Stimulated activated CD8-positive, alpha-beta memory T cell treated with anti-CD3 and anti-CD28 coated beads, Interleukin-15, amount 100 ng/mL, for 4 hours (primary cell): ENCODE measurements at places on chromosomes 4 and X.

DNA sequence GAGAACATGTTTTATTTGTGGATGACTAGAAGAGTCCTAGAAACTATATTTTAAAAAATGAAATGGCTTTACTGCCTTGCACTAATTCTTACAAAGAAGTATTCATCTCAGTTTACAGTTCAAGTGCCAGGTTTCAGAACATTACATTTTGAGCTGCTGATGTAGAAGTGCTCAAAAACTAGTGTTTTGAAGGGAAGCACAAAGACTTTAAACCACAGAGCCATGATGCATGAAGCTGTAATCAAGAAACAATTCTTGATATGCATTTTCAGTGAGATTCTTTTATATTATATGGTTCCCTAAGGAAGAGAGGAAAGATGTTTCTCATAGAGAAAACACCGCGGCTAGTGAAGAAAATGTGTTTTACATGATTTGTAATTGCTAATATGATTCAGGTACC lies 1163.0 kb downstream of the RAPGEF2 start:
- no peak for DNase-seq

- no peak for DNase-seq
Observed at GRCh38 chr4:38678078-38678477, 14.1 kb downstream of the KLF3 start.

DNA sequence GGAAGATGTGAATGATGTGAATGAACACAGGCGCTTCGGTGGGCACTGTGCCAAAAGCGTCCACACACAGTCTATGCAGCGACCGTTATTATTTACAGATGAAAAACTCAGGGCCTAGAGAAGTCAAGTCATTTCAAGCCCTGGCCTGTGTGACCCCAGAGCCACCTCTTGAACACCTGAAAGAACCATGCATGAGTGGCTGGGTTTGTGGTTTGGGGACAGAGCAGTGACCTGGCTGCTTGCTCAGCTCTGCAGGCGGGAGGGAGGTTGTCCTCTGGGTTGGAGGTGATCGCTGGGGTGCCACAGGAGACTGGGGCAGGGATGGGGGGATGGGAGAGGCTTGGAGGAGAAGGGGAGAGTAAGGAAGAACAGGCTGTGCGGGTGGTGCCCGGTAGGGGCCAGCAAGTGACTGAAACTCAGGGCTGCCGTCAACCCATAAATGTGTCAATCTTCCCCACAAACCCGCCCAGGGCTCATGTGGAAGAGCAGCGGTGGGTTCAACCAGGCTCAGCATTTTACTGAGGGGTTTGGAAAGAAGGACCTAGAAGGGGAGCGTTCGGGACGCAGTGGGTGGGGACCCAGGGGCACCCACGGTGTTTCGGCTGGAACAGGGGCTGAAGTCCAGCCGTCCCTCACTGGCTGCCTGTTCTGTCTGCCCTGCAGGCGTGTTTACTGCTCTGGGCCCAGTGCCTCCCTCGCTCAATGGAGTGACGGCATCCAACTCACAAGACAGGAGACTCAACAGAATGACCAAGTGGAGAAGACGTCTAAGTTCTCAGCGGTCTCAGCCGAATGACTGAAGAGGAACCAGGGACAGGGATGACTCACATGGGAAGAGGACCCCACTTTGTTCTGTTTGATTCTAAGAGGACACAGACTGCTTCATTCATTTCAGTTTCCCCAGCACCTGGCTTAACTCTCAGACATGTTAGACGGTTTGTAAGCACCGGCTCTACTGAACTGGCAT lies 167.8 kb downstream of the AFAP1 start:
- DNase-seq, result no peak

GRCh38 chr4:46839128-46839527 lies 69.9 kb downstream of the COX7B2 start:
- DNase-seq, result no peak

GRCh38 chrX:30592831-30593230 lies 15.3 kb upstream of the TASL start:
- DNase-seq, result no peak

DNA sequence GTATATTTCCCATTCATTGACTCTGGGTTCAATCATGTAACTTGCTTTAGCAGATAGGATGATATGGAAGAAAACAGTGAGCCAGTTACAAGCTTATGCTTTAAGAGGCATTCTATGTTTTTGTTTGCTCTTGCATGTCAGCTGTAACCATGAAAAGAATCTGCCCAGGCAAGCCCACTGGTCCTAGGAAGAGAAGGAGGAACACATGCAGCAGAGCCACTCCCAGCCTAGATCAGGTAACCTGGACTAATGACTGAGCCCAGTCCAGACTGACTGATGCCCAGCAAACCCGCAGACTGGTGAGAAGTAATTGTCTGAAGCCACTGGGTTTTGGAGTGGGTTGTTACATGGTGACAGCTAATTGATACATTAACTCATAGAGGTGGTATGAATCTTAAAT lies 167.9 kb downstream of the COL4A6 start:
- DNase-seq, result no peak

DNA sequence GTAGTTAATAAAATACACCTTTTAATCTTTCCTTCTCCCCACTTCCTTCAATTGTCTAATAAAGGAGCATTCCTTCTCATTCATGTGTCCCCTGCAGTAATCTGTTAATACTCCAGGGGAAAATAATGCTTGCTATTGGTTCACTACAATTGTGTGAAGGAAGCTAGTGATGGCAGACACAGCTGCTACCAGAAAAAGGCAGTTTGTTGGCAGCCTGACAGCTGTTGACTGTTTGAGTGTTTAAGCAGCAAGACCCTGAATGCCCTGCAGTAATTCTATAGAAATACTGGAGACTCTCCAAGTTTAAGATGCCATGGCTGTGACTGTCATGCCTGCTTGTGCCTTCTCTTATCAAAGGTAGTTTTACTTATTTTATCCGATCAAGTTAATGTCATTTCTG lies 359.5 kb downstream of the C4orf33 start:
- no peak for DNase-seq
